ENCODE measurements at places on chromosomes 3 and 15.

- DNase-seq: no peak
These were observed 37.0 kb downstream of the ROPN1B start for GRCh38 chr3:126005951-126006350.

GRCh38 chr3:149752788-149753136, 473 bp upstream of the COMMD2 start:
- no peak for DNase-seq

GRCh38 chr3:124248471-124249028, 256.6 kb upstream of the ROPN1 start:
- DNase-seq: no peak

DNA sequence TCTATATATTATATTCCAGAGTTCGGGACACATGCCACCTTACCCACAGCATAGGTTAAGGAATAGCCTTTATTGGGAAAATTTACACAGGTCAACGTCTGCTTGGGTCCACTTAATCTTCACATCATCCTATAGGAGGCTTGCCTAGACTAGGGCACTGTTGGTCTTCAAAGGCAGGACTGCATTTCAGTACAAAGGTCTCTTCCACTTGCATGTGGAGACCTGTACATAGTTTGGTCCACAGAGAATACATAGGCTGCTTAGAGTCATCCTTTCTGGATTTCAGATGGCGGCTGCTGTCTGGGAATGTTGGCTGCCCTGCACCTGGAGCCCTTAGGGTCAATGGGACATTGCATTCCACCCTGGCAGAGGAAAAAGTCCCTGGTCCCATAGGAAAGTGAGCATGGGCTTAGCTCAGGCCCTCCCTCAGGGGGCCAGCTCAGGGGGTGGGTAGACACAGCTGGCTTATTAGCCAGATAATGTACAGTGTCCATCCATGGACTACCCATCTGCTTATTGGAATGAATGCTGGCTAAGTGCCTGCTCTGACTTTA, 75.3 kb upstream of the TGFBR2 start:
- DNase-seq: no peak

All from NCI-H1436 (cell line).